WTC11 (cell line): ENCODE measurements at places on chromosomes 4 and X.

- DNase-seq: no peak
Measured at GRCh38 chr4:7705593-7705992, 234.1 kb downstream of the AFAP1 start.

DNA sequence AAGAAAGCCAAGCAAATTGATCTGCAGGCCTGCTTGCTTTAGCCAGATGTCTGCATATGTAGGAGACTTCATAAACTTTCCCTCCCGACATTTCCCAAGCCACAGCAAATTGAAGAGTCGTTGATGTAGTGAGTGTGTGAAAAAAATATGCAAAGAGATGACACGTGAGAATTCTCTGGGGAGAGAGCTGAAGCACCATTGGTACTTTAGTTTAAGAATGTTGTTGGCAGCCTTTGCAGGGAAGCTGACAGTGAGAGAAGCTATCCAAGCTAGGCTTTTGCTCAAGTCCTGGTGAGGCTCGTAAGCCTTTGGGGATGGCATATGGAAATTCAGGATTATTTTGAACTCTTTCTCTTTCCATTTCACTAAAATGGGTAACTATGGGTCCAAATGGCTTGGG, 87.5 kb downstream of the GLRA2 start:
- no peak for DNase-seq

DNA sequence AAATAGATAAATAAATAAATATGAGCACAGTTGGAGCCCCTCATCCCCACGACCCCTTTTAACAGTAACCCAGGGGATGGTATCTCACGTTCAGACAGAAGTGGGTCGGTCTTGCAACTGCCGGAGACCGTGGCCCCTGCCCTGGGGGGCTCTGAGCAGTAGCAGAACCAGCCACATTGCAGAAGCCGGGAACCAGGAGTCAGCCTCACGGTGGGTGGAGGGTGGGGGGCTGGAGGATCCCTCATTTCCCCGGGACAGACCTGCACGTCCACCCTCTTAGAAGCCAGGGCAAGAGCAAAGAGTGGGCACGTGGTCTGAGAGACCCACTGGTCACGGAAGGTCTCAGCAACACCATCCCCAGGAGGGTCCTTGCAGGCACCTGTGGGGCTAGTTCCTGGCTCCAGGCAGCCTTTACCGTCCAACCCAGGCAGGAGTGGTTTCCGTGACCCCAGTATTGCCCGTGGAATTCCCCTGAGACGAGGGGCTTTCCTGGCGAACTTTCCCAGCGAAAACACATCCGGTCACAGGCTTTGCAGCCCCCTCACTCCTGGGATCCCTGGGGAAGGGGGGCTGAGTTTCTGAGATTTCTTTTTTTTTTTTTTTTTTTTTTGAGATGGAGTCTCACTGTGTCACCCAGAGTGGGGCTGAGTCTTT, 8.8 kb upstream of the IL3RA start:
- no peak for DNase-seq

- DNase-seq: no peak
Measured at GRCh38 chr4:106316773-106317409, 541 bp downstream of the AIMP1 start.

- DNase-seq: no peak
Measured at GRCh38 chr4:12118651-12119213, 690.0 kb upstream of the HS3ST1 start.
